ENCODE measurements at places on chromosomes 1 and 21.

- no peak for DNase-seq
These were observed 438.2 kb upstream of the LRRC7 start for GRCh38 chr1:69129538-69129937.

- DNase-seq = no peak
These were observed 26.1 kb downstream of the PALMD start for GRCh38 chr1:99672038-99672437.

DNA sequence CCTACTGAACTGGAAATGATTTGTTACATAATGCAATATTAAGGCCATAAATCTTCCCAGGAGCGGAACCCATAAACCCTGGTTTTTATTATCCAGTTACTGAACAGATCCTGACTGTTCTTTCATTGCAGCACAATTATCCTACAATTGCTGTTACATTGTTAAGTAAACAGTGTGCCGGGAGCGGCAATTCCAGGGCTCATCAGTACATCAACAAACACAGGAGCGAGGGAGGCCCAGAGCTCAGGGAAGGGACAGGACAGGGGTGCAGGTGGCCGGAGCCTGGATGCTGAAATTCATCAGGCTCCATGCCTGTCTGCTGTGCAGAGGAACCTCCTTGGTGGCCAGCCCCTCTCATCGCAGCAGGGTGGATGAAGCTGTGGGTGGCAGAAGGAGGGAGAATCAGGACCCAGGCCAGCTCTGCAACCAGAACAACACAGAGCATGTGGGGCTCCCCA is 544.7 kb downstream of the NPHP4 start:
- DNase-seq = peak; percentile 18

- DNase-seq = no peak
These were observed 601 bp downstream of the UBE2G2 start for GRCh38 chr21:44800971-44801467.
